ENCODE measurements at places on chromosomes 2 and 18. TPM values are rescaled to one million over a fixed set of nuclear protein-coding genes. Genes with fewer than 3 reads are reported as not detected.
A peak's percentile ranks its signal among the peaks of the same experiment; 100 is the strongest.

Gene CNOT11
- 21.2 TPM for total RNA-seq

GRCh38 chr2:25184254-25184653 is 15.9 kb upstream of the POMC start:
- no peak overlapping the region for H3K4me3 ChIP-seq
- H3K36me3 ChIP-seq: no peaks in the 10 kb centered on the region
- H3K27me3 ChIP-seq: no peaks in the 10 kb centered on the region
- H3K4me1 ChIP-seq: no peaks in the 10 kb centered on the region
- H3K27ac ChIP-seq: no peak overlapping the region
- DNase-seq: no peak

DNA sequence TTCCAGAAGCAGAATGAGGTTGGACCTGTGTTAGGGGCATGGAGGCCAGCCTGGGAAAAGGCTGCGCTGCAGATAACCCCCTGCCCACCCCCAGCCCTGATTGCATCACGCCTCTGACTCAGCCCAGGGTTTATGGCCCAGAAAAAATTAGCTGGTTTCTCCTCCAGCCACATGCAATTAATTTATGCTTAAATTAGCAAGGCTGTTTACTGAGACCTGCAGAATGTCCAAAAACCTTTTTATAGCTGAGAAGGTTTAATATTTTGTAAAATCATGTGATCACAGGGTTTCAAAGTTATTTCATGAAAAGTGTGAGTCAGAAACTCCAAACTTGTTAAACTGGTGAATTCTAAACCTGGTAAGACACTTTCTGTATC is 123.1 kb upstream of the HDAC4 start:
- H3K36me3 ChIP-seq: no peaks in the 10 kb centered on the region
- H3K4me1 ChIP-seq: peaks cover 2% of the 10 kb centered on the region
- peak; percentile 47 for DNase-seq
- H3K4me3 ChIP-seq: no peak overlapping the region
- H3K27me3 ChIP-seq: no peaks in the 10 kb centered on the region

GRCh38 chr2:231780123-231780908 is 766 bp downstream of the PDE6D start:
- H3K27ac ChIP-seq: peak overlapping the region; percentile 69
- H3K4me3 ChIP-seq: peak overlapping the region; percentile 83
- peaks cover 6% of the 10 kb centered on the region for H3K4me1 ChIP-seq
- H3K27me3 ChIP-seq: no peaks in the 10 kb centered on the region
- peak; percentile 25 for DNase-seq
- H3K36me3 ChIP-seq: no peaks in the 10 kb centered on the region

DNA sequence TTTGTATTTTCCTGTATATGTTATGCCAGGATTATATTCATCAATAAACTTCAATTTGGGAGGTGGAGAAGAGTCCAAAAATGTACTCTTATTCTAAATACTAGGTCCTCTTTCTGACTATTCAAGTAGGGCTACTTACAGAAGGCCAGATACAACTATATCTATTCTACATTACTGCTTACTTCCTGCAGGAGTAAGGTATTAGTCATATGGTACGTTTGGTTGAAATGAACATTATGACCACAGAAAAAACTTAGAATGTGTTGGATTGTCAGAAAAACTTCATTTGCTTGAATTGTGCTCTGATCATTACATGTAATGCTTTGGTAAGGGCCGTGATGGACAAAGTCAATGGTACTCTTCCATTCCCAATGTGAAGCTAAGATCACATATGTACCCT is 35.0 kb downstream of the STAT4 start:
- no peak overlapping the region for H3K27ac ChIP-seq
- H3K4me1 ChIP-seq: no peaks in the 10 kb centered on the region
- DNase-seq: no peak

DNA sequence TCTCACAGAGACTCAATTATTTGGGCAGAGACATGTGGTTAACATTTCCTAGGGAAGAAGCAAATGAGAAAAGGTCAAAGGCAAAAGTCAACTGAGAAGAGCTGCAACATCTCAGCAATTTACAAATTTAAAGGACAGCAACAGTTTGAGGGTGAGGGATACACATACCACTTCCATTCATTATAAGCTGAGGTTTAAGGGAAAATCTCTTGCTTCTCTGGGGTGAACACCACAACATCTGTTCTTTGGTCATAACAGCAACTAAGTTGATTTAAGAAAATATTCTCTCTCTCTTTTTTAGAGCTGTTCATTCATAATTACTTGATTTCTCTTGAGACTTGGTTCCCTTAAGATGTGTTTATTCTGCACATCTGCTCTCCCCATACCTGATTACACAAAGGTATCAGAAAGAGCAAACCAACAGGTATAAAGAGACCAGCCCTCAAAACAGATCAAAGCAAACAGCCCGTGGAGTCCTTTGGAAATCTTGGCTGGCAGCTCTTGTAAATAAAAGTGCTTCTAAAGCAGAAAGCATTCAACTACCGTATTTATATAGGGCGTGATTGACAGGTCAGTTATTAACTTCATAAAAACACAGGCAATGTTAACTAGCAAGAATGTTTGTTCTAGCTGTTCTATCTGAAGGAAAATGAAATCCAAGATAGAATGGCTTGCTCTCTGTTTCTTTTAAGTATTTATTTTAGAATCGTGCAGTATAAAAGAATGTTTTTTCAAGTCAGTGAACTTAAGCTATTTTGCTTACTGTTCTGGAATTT is 132.8 kb downstream of the THADA start:
- H3K27me3 ChIP-seq: no peaks in the 10 kb centered on the region
- no peak for DNase-seq
- no peaks in the 10 kb centered on the region for H3K36me3 ChIP-seq
- no peak overlapping the region for H3K4me3 ChIP-seq
- H3K27ac ChIP-seq: peak overlapping the region; percentile 67
- peaks cover 23% of the 10 kb centered on the region for H3K4me1 ChIP-seq

DNA sequence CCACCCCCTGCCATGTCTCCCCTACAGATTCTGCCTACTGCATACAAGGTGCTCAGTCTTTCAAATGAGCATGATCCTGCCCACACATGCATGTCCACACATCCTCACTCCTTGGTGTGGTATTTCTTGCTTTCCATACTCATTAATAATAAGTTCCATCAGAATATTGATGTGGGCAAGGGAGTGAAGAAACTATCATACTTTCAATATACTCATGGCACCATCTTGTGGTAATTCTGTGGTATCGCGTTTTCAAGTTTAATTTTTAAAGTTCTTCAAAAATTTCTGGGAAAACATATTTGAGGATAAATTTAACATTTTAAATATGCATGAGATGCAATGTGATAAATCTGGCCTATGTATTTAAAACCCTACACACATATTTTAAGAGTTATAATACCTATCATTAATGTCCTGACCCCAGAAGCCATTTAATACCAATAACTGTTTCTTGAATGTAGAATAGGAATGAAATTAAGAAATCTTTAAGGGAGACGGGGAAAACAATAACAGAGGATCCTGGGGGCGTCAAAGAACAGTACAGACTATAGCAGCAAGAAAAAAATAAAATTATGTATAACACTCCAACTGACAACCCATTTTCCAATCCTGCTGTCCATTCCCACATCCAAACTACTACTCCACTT is 110.1 kb downstream of the ZNF385B start:
- no peaks in the 10 kb centered on the region for H3K4me1 ChIP-seq
- no peak overlapping the region for H3K4me3 ChIP-seq
- H3K27ac ChIP-seq: no peak overlapping the region
- H3K36me3 ChIP-seq: no peaks in the 10 kb centered on the region
- H3K27me3 ChIP-seq: no peaks in the 10 kb centered on the region

- DNase-seq: no peak
- no peaks in the 10 kb centered on the region for H3K27me3 ChIP-seq
- H3K36me3 ChIP-seq: no peaks in the 10 kb centered on the region
- H3K4me3 ChIP-seq: no peak overlapping the region
Measured at GRCh38 chr18:10051877-10052631, 138.2 kb downstream of the VAPA start.

GRCh38 chr2:154696810-154697417 is 1.6 kb upstream of the KCNJ3 start:
- no peak overlapping the region for H3K27ac ChIP-seq
- H3K4me3 ChIP-seq: no peak overlapping the region
- H3K4me1 ChIP-seq: peaks cover 6% of the 10 kb centered on the region
- no peaks in the 10 kb centered on the region for H3K27me3 ChIP-seq
- H3K36me3 ChIP-seq: no peaks in the 10 kb centered on the region

Gene STK11IP
- total RNA-seq: 30.3 TPM

Gene ACMSD
- not detected for total RNA-seq

- H3K27me3 ChIP-seq: no peaks in the 10 kb centered on the region
- DNase-seq: no peak
- H3K36me3 ChIP-seq: no peaks in the 10 kb centered on the region
- no peaks in the 10 kb centered on the region for H3K4me1 ChIP-seq
Measured at GRCh38 chr2:88919087-88919738, 227.7 kb downstream of the RPIA start.

DNA sequence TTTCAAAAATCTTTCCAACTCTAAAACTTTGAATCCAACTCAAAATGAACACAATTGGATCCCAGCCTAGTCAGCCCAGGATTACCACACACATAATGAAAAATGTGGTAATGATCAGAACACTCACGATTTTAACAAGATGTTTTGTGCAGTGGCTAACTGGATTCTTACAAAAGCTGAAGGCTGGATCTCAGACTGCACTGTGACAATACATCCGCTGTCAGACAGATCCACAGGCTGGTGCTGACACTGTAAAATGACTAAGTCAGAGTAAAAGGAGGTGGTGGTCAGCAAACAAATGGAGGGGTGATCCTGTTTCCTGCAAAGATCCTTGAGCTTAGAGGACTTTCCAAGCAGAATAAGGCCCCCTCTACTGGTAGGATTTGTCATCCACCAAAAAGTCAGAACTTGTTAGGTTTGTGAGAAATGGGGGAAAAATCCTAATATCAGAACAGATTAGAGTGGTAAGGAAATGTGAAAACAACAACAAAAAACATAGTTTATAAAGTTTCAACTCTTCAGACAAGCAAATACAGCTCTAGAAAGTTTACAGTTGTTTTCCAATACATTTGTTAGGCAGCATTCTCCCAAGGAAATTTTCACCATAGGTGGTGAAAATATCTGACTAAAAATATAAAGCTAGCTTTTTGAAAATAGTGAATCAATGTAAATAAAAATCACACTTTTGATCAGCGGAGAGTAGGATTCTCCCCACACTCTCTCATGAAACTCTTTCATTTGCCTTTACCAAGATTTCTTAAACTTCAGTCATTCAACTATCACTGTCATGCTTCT is 211.9 kb downstream of the AGPS start:
- H3K4me1 ChIP-seq: peaks cover 10% of the 10 kb centered on the region
- no peak for DNase-seq
- H3K36me3 ChIP-seq: no peaks in the 10 kb centered on the region
- H3K4me3 ChIP-seq: no peak overlapping the region
- no peak overlapping the region for H3K27ac ChIP-seq

Gene MATN3
- 0.60 TPM for total RNA-seq

Gene UGT1A3
- total RNA-seq: not detected

DNA sequence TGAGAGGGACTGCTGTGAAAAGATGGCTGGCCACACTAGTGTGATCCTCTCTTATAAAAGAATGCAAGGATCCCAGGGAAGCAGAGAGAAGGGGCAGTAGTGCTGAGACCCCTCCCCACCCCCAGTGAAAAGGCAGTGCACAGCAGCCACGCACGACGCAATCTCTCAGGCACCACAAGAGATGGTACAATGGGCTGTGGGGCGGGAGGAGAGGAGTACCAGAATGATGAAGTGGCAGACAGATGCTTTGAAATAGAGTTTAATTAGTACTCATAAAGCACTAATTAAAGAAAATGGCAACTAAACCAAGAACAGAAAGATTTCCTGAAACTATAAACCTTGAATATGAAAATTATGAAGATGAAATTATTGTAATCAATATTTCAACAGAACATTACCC is 29.0 kb downstream of the B4GALT6 start:
- no peaks in the 10 kb centered on the region for H3K4me1 ChIP-seq
- H3K27me3 ChIP-seq: no peaks in the 10 kb centered on the region
- H3K36me3 ChIP-seq: no peaks in the 10 kb centered on the region
- no peak overlapping the region for H3K4me3 ChIP-seq
- H3K27ac ChIP-seq: no peak overlapping the region

- H3K36me3 ChIP-seq: no peaks in the 10 kb centered on the region
- H3K27me3 ChIP-seq: no peaks in the 10 kb centered on the region
- no peaks in the 10 kb centered on the region for H3K4me1 ChIP-seq
- H3K27ac ChIP-seq: no peak overlapping the region
Measured at GRCh38 chr2:3175568-3175955, 202.1 kb downstream of the EIPR1 start.

DNA sequence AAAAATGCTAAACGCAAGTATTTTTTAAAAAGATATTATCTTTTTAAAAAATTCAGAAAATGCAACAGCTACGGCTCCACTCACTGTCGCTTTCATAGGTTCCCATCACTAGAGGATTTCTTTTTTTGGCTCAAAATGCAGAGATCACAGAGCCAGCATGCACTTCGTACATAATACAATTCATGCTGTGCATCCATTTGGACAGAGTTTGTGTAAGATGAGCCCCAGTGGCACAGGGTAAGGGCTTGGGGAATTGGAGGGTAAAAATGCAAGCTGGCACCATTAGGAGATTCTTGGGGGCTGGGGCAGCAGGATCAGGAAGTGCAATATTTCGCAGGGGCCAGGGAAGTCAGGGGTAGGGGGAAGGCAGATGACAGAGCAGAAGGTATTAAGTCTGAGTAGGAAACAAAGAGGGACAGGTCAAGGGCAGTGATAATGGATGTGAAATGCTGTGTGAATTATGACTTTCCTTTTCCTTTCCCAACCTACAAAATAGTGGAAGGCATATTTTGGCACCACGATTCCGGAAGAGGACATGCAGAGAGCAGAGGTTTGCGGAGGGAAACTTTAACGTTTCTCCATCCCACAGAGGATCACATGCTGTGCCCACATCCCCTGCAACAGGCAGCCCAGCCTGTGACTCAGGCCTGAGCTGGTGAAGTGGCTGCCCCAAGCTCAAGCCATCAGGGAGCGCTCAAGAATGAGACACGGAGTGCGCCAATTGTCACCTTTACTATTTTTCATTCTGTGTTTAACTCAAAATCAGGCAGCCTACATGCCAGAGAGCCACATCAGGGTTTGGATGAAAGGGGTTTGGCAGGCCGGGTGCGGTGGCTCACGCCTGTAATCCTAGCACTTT is 4.7 kb downstream of the CAPG start:
- no peak overlapping the region for H3K27ac ChIP-seq
- no peaks in the 10 kb centered on the region for H3K36me3 ChIP-seq
- no peak for DNase-seq

Gene ZNF396
- 1.7 TPM for total RNA-seq
